Uterus (tissue), 4 donors: ENCODE measurements at places on chromosomes 7 and 10.

- peak; percentile 52 for DNase-seq
- H3K4me3 ChIP-seq: peak overlapping the region; percentile 2
- H3K27me3 ChIP-seq: no peaks in the 10 kb centered on the region
Measured at GRCh38 chr10:11684717-11685645, 57.2 kb upstream of the ECHDC3 start.

DNA sequence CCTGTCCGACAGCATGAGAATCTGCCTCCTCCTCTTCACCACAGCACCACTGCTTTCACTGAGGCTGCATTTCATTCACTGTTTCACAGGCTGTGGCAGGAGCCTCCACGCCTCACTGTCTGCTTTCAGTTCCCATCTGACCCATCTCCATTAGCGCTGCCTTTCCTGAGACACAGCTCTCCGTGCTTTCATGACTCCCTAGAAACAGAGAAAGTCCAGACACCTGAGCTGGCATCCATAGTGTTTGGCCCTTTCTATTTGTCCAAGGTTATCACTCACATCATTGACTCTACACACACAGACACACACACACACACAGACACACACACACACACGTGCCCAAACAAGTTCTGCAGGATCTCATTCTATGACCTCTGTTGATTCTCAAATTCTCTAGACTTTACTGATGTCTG, 5.2 kb downstream of the LGI1 start:
- no peak overlapping the region for H3K27ac ChIP-seq
- no peaks in the 10 kb centered on the region for H3K4me1 ChIP-seq
- DNase-seq: no peak
- no peaks in the 10 kb centered on the region for H3K27me3 ChIP-seq
- H3K4me3 ChIP-seq: no peak overlapping the region
- no peaks in the 10 kb centered on the region for H3K36me3 ChIP-seq

DNA sequence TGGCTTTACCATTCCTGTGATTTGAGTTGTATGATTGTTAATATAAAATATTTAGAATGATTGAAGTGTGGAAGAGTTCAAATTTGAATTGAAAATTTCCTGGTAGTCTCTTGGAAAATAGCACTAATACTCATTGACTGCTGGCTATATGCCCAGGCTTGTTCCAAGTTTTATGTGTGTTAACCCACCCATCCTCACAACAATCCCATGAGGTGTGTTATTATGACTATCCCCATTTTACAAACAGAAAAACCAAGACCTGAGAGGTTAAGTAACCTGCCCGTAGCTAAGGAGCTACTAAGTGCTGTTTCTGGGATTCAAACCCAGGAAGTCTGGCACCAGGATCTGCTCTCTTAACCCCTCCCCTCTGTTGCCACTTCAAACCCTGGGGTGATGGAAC, 213.9 kb downstream of the CREB5 start:
- DNase-seq: no peak
- H3K4me1 ChIP-seq: no peaks in the 10 kb centered on the region
- H3K27ac ChIP-seq: no peak overlapping the region
- no peak overlapping the region for H3K4me3 ChIP-seq
- H3K27me3 ChIP-seq: no peaks in the 10 kb centered on the region

- peak overlapping the region; percentile 90 for H3K4me3 ChIP-seq
- no peaks in the 10 kb centered on the region for H3K36me3 ChIP-seq
- peak overlapping the region; percentile 81 for H3K27ac ChIP-seq
- DNase-seq: no peak
- no peaks in the 10 kb centered on the region for H3K4me1 ChIP-seq
- H3K27me3 ChIP-seq: no peaks in the 10 kb centered on the region
Measured at GRCh38 chr7:77797734-77798393, 370 bp downstream of the TMEM60 start.

GRCh38 chr10:122221958-122222357, 49.1 kb upstream of the BTBD16 start:
- H3K27me3 ChIP-seq: no peaks in the 10 kb centered on the region
- H3K4me3 ChIP-seq: no peak overlapping the region
- no peak for DNase-seq
- no peaks in the 10 kb centered on the region for H3K36me3 ChIP-seq
- H3K27ac ChIP-seq: no peak overlapping the region

DNA sequence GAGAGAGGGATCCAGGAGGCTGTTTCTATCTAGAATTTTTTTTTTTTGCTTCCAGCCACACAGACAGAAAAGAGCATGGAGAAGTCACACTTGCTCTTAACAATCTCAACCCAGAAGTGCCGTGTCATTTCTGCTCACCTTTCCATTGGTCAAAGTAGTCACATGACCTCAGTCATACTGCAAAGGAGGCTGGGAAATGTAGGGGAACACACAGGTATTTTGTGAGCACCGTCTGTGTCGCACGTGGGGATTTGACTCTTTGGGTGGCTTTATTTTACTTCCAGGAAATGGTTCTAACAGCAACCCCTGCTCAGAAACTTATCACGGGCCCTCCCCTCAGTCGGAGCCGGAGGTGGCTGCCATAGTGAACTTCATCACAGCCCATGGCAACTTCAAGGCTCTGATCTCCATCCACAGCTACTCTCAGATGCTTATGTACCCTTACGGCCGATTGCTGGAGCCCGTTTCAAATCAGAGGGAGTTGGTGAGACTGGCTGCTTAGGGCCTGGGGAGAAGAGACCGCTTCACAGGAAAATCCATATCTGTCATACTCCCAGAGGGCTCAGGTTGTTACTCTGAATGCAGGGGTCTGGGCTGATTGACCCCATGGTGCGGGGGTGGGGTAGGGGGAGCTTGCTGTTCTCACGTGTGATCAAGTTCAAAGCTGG, 13.1 kb upstream of the CPA1 start:
- no peak for DNase-seq
- H3K4me1 ChIP-seq: no peaks in the 10 kb centered on the region
- no peak overlapping the region for H3K27ac ChIP-seq
- no peaks in the 10 kb centered on the region for H3K36me3 ChIP-seq
- no peak overlapping the region for H3K4me3 ChIP-seq
- no peaks in the 10 kb centered on the region for H3K27me3 ChIP-seq

DNA sequence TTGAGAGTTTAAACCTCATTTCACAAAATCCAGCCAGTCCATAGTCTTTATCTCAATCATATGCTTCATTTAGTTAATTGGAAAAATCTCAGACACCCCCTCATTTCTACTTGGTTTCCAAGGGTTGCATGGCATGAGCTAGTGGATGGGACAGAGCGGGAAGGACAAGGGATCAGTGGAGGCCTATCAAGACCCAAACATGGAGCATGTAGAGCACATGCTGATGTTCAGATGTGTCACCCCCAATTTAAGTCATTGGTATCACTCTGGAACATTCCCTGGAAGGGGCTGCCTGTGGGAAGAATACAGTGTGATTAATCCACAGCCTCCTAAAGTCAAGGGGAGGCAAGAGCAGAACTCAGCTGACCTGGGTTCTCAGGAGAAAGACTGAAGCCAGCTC, 2.3 kb downstream of the C10orf71 start:
- H3K27me3 ChIP-seq: no peaks in the 10 kb centered on the region
- H3K4me1 ChIP-seq: no peaks in the 10 kb centered on the region
- no peak for DNase-seq
- H3K27ac ChIP-seq: no peak overlapping the region
- H3K36me3 ChIP-seq: no peaks in the 10 kb centered on the region

GRCh38 chr7:134855442-134855841, 76.0 kb downstream of the CALD1 start:
- peaks cover 6% of the 10 kb centered on the region for H3K4me1 ChIP-seq
- DNase-seq: no peak
- no peaks in the 10 kb centered on the region for H3K27me3 ChIP-seq
- H3K36me3 ChIP-seq: no peaks in the 10 kb centered on the region
- peak overlapping the region; percentile 78 for H3K27ac ChIP-seq
- H3K4me3 ChIP-seq: no peak overlapping the region

DNA sequence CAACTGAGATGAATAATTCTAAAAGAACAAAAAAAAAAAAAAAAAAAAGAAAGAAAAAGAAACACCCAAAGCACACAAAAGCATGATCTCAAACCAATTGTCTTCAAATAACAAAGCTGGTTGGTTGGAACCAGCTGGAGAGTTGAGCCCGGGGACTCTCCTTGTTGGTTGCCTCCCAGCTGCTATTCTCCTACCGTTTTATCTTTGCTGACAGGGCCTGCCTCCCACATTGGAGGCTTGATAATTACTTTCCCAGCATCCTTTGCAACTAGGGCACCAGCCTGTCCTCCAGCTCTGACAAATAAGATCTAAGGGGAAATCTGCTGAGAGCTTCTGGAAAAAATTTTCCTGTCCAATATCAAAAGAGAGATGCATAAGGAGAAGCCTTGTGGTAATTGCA, 6.8 kb downstream of the PON1 start:
- DNase-seq: no peak
- H3K4me1 ChIP-seq: no peaks in the 10 kb centered on the region
- H3K36me3 ChIP-seq: no peaks in the 10 kb centered on the region
- no peaks in the 10 kb centered on the region for H3K27me3 ChIP-seq
- H3K27ac ChIP-seq: no peak overlapping the region

GRCh38 chr10:3660753-3661152, 124.3 kb downstream of the KLF6 start:
- H3K27me3 ChIP-seq: no peaks in the 10 kb centered on the region
- H3K4me3 ChIP-seq: no peak overlapping the region
- no peak for DNase-seq
- H3K36me3 ChIP-seq: no peaks in the 10 kb centered on the region
- no peaks in the 10 kb centered on the region for H3K4me1 ChIP-seq
- no peak overlapping the region for H3K27ac ChIP-seq

DNA sequence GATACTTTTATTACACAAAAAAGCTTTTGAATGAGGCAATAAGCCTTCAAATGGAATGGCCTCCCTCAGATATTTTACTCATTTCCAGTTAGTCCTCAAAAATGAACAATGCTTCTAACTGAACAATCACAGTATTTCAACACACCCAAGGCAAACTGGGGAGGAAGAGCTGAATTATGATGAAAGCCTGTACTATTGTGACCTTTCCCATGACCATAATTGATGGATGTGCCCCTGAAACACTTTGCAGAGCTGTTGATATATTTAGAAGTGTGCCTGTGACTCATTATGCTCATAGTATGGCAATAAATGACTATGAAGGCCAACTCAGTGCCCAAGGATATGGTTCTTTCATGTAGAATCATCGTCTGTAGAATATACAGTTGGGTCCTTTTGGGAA, 248.1 kb downstream of the AHR start:
- H3K27ac ChIP-seq: peak overlapping the region; percentile 34
- no peak overlapping the region for H3K4me3 ChIP-seq
- no peaks in the 10 kb centered on the region for H3K27me3 ChIP-seq

DNA sequence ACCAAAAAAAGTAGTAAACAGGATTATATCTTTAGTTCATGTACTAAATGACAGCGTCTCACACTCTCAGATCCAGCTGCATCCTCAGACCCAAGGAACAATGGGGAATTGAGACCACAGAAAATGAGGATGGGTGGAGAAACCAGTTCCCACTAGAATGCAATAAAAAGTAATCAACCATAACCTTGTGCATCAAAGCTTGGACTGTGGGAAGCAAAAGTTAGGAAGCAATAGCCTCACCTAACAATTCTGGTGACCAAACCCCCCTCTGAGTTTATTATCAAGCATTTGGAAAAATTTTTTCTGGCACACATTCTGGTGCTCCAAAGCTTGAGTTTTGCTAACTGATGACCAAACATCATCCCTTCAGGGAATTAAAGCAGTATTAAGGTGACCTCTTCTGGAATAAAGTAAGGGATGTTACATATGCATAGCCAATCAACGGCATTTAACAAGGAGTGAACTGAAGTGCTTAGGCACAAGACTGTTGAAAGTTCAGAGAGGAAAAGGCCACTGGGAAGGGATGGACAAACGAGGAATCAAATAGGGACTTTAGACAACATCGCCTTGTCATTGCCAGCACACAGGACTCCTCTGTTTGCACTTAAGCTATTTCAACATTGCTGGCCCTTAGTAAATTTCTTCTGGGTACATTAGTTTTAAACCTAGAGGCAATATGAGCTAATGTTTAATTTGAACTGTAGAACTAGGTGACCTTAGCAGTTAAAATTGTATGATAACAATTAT, 1.2 kb upstream of the MAT1A start:
- H3K27me3 ChIP-seq: no peaks in the 10 kb centered on the region
- H3K27ac ChIP-seq: no peak overlapping the region
- no peaks in the 10 kb centered on the region for H3K36me3 ChIP-seq
- no peak overlapping the region for H3K4me3 ChIP-seq
- no peak for DNase-seq

DNA sequence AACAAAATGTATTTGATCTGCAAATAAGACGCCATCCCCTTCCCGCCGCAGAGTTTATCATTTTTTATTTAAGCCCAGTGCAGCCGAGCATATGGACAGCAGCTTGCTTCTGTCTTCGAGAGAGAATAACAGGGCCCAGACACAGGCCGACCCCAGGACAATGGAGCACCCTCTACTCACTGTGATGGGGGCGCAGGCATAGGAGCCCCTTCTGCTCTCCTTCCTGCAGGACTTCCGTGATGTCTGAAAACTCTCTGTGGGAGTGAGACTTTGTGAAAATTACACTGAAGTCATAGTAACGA, 134.8 kb downstream of the OAT start:
- no peaks in the 10 kb centered on the region for H3K36me3 ChIP-seq
- H3K4me3 ChIP-seq: no peak overlapping the region
- DNase-seq: no peak
- no peaks in the 10 kb centered on the region for H3K27me3 ChIP-seq
- H3K27ac ChIP-seq: no peak overlapping the region

DNA sequence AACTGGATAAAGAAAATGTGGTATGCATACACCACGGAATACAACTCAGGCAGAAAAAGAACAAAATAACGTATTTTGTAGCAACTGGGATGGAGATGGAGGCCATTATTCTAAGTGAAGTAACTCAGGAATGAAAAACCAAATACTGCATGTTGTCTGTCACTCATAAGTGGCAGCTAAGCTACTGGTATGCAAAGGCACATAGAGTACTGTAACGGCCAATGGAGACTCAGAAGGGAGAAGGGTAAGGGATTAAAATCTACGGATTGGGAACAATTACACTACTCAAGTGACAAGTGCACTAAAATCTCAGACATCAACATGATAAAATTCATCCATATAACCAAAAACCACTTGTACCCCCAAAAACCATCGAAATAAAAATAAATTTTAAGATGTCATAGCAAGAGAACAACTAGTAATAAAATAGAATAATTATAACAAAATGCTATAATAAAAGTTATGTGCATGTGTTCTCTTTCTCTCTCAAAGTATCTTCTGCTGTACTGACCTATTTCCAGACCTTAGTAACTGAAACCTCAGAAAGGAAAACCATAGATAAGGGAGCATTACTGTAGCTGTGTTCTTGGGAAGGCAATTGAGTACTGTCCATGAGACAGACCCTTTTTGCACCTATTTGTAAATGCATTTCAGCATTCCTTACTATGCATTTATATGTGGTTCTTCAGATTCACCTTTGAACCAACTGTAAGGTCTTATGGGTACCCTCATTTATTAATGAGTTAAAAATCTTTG, 6.7 kb upstream of the NEBL start:
- H3K36me3 ChIP-seq: no peaks in the 10 kb centered on the region
- H3K27ac ChIP-seq: no peak overlapping the region
- H3K4me1 ChIP-seq: no peaks in the 10 kb centered on the region
- DNase-seq: no peak

GRCh38 chr7:121323515-121324302, 5.1 kb upstream of the WNT16 start:
- no peaks in the 10 kb centered on the region for H3K4me1 ChIP-seq
- no peak overlapping the region for H3K4me3 ChIP-seq
- DNase-seq: no peak
- no peaks in the 10 kb centered on the region for H3K36me3 ChIP-seq

- H3K4me1 ChIP-seq: peaks cover 22% of the 10 kb centered on the region
- H3K36me3 ChIP-seq: no peaks in the 10 kb centered on the region
Measured at GRCh38 chr10:86971232-86971991, 3.1 kb downstream of the ADIRF start.

GRCh38 chr7:24715661-24716479, 41.4 kb downstream of the GSDME start:
- no peaks in the 10 kb centered on the region for H3K27me3 ChIP-seq
- no peaks in the 10 kb centered on the region for H3K4me1 ChIP-seq
- H3K27ac ChIP-seq: no peak overlapping the region
- no peak overlapping the region for H3K4me3 ChIP-seq
